ENCODE measurements at places on chromosomes 4 and X. TPM values are rescaled to one million over a fixed set of nuclear protein-coding genes. Genes with fewer than 3 reads are reported as not detected.

The XAGE2 gene
- not detected for total RNA-seq

The IRF2 gene
- total RNA-seq: 29.3 TPM

The SLC10A6 gene
- total RNA-seq: 1.1 TPM

The CMC4 gene
- 33.2 TPM for total RNA-seq

The KCND1 gene
- 0.95 TPM for total RNA-seq

The ETDB gene
- not detected for total RNA-seq

The FGFBP2 gene
- total RNA-seq: 3.8 TPM

The ARX gene
- not detected for total RNA-seq

The CYBB gene
- total RNA-seq: 25.0 TPM

The MAGEA2 gene
- total RNA-seq: not detected

The TLR2 gene
- total RNA-seq: 10.2 TPM

The ING2 gene
- 8.6 TPM for total RNA-seq

The RWDD4 gene
- 22.5 TPM for total RNA-seq

The TRIML1 gene
- total RNA-seq: not detected

The CT45A6 gene
- total RNA-seq: not detected

The KLB gene
- 0.16 TPM for total RNA-seq

The CXCL5 gene
- not detected for total RNA-seq

The MTMR8 gene
- 4.3 TPM for total RNA-seq

The UCP1 gene
- not detected for total RNA-seq
